EH (cell line): ENCODE measurements at places on chromosomes 2 and 18.

GRCh38 chr2:8152392-8153257 lies 529.2 kb upstream of the ID2 start:
- DNase-seq, result no peak

DNA sequence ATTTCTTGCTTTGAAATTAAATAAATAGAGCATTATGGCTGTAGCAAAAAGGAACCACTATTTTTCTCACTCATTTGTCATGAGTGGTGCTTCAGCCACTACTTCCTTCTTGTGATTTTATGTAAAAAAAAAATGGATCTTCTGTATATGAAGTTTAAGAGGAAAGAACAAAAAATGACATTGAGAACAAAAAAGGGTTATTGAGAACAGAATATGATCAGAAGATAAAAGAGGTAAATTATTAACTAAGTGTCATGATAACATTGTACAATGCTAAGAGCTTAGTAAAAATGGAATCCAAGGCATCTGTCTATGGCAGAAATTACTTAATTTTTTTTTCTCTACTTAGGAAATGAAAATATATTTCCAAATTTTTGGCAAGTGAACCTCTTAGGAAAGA lies 103.5 kb downstream of the PKP4 start:
- DNase-seq, result no peak

DNA sequence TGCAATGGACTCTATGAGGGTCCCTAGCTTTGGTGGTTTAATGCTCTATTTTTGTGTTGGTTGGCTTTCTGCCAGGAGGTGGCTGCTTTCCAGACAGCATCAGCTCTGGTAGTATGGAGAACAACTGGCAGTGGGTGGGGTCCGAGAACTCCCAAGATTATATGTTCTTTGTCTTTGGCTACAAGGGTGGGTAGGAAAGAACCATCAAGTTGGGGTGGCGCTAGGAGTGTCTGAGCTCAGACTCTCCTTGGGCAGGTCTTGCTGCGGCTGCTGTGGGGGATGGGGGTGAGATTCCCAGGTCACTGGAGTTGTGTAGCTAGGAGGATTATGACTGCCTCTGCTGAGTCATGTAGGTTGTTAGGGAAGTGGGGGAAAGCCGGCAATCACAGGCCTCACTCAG lies 976.1 kb upstream of the GYPC start:
- DNase-seq, result no peak

DNA sequence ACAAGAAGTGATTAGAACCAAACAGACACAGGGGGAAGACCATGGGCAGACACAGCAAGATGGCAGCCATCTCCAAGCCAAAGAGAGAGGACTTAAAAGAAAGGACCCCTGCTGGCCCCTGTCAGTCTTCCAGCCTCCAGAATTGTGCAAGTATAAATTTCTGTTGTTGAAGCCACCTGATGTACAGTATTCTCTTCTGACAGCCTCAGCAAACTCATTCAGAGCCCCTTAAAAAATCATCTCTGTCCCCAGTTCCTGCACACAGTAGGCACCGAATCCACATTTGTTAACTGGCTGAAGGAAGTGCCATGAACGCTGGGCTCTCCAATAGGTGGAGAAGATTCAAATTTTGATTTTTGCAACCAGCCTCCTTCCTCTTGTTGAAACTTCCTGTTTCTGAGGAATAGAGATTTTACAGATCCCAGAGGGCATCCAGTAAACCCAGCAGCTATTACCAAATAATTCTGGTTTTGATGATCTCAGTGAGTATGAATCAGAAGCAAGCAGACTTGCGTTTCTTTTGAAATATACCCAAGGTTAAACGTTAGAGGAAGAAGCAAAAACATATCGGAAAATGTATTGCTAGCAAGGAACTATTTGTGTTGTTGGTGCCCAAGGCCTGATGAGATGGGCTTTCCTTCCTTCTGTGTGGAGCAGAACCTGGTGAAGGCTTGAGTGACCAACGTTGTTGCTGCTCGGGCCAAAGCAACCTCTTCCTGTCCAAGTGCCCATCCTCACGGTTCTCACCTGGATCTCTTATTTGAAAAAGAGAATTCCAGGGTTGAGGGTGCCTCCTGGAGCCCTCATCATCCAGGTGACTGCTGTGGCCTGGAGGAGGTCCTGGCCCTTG lies 47.7 kb upstream of the PLB1 start:
- peak; percentile 87 for DNase-seq

- DNase-seq, result peak; percentile 3
Observed at GRCh38 chr18:11336241-11336640, 186.9 kb upstream of the PIEZO2 start.

GRCh38 chr2:202203348-202203747 lies 35.0 kb downstream of the SUMO1 start:
- DNase-seq, result no peak

DNA sequence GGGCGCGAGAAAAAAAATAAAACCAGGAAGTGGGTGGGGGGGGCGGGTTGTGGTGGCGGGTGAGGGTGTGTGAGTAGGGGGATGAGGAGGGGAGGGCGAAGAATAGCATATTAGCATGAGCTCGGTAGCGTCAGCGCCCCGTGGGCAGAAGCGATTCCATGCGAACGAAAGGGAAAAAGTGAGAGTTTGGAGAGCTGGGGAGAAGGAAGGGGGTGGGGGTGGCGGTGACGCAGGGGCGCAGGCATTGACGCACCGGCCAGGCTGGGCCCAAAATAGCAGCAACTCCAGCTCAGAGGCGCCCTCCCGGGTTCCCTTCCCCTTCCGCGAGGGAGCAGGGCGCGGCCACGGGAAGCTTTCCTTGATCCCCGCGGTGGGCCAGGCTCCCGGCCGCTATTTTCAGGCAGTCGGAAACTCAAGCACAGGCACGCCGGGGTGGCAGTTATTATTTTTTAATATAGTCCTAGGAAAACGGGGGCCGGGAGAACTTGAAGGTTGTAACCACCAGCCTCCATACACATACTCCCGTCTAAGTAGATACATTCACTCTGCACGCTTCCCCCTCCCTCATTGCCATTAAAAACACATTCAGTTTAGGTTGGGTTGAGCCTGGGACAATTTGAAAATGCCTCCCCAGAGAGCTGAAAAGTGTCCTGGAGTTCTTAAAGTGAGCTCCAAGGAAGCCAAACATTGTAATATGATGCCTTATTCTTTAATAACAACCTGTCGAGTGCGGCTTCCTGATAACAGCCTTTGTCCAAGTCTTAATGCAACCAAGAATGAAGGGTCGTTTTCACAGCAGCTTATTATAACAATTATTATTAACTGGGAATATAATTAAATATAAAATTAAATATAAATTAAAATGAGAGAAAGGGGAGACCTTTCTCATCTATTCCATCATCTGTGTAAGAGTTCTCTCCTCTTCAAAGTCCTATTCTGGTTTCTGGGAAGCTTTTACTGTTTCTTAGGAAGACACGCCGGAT lies 2.3 kb upstream of the NR4A2 start:
- peak; percentile 94 for DNase-seq

GRCh38 chr2:208466151-208466919 lies 59.7 kb downstream of the PTH2R start:
- DNase-seq, result peak; percentile 4

DNA sequence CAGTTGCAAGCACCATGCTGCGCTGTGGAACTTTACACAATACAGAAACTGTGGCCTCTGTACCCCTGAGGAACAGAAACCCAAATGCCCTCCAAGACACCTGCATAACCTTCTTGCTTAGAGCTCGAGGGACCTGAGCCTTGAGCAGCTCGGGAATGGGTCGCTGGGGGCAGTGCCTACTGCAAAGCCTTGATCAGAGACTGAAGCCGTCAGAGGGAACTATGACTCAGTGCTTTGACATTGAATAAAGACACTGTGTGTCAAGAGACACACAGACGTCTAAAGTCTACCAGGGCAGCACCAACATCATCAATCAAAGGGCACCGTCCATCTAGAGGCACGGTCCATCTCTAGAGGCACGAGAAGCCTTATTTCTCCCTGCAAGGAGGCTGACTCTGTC lies 30.6 kb downstream of the GPR45 start:
- DNase-seq, result no peak

DNA sequence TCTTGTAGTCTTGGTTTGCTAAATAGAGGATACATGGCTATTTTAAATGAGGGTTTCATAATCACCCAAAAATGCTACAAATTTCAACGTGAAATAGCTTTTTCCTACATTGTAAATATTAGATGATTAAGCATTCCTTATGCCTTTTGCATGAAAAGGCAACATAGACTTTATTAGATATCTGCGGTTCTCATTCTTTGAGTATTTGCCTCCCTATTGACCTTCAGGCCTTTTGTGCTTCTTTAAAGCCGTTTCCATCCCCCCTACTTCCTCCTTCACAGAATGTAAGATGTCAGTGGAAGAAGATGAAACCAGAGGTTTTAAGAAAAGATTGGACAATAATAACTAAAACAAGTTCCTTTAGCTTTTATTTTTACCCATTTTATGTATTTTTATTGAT lies 144.1 kb downstream of the UBE2E3 start:
- peak; percentile 72 for DNase-seq

DNA sequence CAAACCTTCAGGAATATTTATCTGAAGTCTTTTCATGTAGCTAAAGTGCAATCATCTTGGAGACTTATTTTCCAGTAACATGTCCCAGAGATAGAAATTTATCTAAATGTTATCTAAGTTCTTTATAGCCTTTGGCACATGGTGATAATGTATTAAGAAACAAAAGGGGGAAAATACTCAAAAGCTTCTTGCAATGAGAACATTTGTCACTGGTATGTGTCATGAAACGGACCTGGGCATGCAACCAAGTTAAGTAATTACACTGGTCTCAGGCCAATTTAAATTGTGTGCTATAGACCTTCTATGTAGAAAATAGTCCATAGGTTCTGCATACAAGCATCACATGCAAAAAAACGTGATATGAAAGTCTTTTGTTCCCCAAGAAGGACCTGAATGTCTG lies 136.2 kb downstream of the SLC8A1 start:
- DNase-seq, result peak; percentile 82

GRCh38 chr2:27925766-27926472 lies 35.4 kb downstream of the BABAM2 start:
- no peak for DNase-seq
